ENCODE measurements at places on chromosomes 2 and 18.

DNA sequence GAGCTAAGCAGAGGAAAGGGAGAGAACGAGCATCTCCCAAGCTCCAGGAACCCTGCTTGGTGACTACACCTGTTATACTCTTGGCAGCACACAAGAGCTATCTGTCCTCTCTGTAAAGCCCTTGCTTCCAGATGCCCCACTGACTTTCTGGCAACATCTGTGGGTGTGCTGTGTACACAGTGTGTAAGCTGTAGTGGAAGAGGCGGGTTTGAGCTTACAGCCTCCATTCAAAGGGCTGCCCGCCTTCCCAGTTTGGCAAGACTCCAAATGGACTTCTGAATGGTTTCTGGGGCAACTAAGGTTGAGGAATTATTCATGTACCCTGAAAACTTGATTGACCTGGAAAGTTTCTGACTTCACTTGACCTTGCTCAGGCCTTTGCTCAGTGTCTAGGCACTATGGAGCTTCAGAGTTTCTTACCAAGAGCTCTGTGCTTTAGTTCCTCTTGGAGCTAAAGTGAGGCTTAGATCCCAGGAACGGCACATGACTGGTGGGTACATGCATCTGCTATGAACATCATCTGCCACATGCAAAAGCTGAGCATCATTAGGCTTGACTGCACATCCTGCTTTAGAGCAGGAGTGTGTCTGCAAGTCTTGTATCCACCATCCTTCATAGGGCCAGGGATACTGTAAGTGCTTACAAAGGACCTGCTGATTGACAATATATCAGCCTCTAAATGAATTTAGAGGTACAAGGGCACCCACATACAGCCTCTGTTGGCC is 290.9 kb upstream of the SIX2 start:
- DNase-seq: no peak

DNA sequence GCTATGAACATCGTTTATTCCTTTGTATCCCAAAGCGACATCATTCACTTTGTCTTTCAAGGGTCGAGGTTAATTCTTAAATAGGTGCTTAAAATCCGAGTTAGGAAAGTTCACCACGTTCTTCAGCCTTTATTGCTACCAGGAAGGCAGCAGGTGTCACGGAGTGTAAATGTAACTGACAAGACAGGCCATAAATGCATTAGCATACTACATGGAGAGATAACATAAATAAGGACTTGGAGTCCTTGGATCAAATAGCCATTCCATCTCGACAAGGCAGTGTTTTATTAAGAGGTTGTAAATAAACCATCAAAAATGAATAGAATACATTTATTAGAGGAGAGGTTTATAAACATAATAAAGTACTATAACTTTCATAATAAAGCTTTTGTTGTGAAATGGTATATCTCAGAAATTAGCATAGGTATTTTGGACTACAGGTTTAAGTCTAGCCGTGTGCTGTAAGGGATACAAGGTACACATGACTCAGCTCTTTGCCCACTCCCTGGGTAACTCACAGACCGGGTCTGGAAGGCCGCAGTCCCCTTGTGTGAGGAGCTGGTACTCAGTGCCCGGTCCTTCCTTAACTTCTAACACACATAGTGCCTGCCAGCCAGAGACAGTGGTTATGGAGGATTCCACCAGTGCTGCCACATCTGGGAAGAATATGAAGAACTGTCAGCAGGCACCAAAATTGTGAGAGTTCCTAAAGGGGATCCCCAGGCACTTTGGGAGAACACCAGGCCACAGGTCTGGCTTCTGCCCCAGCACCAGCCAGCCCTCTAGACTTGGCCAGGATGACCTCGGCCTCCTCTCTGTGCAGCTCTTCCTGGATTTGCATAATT is 29.4 kb downstream of the CAPN13 start:
- DNase-seq: no peak

DNA sequence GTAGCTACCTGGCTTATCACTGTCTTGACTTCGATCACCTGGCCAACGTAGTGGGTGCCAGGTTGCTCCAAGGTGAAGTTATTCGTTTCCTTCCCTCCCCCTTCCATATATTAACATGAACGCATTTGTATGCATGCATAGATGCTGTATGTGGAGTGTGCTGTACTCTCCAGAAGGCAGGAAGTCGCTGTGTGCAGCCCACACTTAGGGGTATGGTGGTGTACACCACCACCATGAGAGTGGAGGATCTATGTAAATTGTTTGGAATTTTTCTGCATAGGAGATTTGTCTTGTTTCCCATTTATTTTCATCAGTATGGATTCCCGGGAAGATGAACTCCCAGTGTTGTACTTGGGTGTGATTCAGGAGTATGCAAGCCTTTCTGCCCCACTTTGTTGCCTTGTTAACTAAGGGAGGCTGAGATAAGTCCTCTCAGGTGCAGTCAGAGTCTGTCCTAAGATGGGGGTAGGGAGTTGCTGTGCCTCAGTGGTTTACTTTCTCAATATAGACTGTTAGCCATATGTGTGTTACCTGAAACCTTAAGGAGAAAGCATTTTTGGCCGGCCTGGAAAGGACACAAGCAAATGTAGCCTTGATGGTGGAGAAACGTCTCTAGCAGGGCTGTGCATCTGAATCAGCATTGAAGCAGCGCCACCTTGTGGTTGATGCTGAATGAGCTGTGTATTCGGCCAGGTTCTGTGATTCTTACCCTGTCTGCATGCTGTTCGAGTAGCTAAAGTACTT is 149.8 kb downstream of the TANC1 start:
- no peak for DNase-seq

DNA sequence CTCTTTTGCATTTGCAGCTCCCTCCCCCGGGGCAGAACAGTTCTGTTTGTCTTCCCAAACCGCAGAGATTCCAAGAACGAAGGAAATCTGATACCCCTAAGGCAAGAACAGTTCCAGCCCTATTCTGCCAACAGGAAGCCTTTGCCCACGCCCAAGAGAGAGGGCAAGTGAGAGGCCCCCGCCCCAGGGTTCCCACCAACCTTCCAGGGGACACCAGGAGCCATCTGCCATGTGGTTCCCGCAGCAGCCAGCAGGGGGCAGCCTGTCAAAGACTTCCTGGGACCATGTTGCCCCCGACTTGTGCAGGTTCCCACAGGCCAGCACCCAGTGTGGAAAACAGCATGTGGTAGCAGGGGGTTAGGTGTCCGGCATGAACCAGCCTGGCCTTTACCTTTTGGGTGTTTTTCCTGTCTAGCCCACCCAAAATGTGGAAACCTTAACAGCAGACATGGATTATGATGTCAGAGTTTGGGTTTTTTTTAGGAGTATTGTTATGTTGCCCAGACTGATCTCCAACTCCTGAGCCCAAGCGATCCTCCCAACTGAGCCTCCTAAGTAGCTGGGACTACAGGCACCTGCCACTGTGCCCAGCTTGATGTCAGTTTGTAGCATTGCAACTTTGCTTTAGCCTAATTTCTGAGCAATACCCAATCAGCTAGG is 21.7 kb upstream of the EFHD1 start:
- peak; percentile 58 for DNase-seq

- no peak for DNase-seq
These were observed 250.9 kb downstream of the MYO3B start for GRCh38 chr2:170428868-170429267.

GRCh38 chr2:71704131-71704561 is 250.8 kb downstream of the DYSF start:
- DNase-seq: no peak

DNA sequence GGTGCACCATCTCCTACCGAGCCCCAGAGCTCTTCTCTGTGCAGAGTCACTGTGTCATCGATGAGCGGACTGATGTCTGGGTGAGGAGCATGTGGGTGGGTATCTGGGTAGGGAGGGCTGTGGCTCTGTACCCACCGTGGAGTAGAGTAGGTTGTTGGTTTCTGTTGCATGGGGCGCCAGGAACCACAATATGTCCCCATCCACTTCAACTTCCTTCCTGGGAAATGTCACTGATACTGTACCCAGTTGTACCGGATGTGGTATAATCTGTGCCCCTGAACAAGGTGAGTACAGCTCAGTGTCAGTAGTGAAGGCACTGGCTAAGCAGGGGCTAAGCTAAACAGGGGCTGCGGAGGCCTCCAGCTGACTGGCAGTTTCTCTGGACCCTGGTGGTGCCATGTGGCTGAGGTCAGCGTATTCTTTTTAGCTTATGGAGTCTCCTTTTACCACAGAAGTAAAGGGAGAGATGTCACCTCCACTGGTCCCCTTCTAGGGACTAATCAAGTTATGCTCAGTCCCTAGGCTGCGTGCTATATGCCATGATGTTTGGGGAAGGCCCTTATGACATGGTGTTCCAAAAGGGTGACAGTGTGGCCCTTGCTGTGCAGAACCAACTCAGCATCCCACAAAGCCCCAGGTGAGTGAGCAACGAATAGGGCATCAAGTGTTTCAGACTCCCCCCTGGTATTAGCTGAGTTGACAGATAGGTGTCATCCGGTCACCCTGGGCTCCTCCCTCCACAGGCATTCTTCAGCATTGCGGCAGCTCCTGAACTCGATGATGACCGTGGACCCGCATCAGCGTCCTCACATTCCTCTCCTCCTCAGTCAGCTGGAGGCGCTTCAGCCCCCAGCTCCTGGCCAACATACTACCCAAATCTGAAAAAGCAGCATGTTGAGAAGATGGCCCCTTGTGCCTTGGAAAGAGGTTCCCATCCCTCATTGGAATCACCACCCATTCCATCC is 2.7 kb downstream of the STK16 start:
- DNase-seq: no peak

DNA sequence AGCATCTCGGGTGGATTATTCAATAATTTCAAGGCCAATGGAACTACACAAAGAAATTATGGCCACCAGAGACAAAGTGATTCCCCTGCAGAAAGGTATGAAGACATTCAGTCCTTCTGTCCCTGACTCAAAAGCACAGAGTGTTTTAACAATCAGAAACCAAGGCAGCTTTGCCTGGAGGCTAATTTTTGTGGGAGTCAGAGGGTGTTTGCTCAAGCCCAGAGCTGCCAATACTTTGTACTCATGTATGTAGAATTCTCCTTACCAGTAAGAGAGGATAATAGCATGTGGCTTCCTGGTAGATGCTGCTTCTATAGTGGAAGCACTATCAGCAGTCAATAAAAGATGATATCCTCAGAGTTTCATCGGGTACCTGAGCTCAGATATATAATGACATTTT is 178.4 kb downstream of the KCNE4 start:
- DNase-seq: no peak

GRCh38 chr18:26540043-26540628 is 8.2 kb downstream of the KCTD1 start:
- DNase-seq: peak; percentile 57

DNA sequence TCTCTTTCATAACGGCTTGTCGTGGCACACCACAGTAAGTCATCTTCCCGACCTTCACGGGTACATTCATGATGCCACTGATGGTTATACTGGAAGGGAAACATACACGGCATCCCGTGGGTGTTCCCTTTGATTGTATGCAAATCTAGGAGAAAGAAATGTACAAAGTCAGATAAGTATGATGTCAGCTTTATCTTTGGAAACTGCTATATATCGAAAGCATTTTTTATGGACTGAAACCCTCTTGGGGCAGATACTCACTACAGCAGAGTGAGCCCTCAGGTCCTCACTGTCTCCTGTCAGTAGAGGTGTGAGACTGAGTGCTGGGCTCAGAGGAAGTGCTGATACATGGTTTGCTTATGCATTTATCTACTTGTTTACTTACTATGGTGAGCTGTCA is 20.4 kb downstream of the PLA2R1 start:
- no peak for DNase-seq

Data from BJ (cell line).